ENCODE measurements at places on chromosomes 3 and 15.

DNA sequence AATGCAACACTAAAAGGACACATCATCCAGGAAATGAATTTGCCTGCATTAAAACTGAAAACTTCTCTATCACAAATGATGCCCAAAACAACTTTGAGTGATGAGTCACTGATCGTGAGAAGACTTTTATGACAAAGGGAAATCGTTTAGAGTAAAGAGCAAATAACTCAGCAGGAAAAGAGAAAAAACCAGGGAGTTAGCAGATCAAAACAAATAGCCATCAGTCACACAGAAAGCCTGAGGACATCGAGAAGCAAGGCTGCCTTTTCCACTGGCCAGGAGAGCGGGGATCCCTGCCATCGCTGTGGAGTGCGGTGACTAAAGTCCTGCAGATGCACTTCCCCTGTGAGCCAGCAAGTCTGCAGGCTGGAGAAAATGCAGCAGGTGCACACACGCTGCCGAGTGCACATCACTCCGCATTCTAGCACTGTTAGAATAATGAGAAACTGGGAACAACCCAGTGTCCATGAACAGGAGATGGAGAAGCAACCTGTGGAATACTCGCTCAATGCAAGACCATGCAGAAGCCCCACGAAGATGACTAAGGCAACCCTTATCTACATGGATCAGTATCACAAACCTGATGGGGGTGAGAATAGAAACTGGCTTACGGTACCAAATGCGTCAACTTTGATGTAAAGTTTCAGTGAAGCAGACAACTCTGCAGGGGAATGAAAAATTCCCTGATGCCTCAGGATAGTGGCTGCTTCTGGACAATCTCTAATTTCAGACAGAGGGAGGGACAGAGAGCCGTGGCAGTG, 86.4 kb downstream of the NSMCE3 start:
- DNase-seq = peak; percentile 28

DNA sequence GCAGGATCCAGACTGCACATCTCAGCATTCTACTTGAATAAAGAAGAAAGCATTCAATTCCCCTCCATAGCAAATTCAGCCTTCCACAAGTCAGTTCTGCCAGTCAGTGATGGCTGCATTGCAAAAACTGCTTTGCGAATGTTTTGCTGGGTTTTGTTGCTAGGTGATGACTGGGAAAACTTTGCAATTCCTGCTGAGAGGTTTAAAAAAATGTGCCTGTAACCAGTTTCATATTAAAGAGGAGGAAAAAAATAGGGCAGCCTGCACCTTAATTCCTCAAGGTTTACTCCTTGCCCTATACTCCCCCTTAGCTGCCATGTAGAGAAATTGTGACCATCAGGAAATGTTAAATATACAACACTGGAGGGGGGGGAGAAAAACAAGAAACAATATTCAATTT, 225.6 kb upstream of the ATP11B start:
- DNase-seq = no peak

DNA sequence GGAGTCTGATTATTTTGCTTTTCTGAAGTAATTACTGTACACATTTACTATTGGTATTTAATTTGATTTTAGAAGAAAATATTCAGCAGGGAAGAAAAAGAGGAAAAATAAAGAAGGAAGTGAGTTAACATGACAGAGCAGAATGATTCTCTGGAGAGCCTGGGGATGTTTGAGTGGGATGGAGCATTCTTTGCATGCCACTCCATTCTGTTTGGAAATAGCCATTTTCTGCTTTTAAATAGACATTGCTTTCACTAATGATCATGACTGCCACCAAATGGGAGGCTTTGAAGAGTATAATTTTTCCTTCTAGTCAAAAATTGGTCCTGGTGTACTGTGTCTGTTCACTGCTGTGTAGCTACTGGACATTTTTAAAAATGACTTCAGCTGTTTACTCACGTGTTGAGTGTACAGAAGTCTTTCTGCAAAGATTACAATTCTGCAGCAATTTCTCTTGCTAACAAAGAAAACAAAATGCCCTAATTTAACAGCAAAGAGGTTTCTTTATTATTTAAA, 196.1 kb downstream of the RYR3 start:
- no peak for DNase-seq

- DNase-seq = no peak
Observed at GRCh38 chr15:97875025-97875512, 85.4 kb upstream of the ARRDC4 start.

GRCh38 chr3:140378571-140379340, 299.1 kb upstream of the TRIM42 start:
- no peak for DNase-seq

DNA sequence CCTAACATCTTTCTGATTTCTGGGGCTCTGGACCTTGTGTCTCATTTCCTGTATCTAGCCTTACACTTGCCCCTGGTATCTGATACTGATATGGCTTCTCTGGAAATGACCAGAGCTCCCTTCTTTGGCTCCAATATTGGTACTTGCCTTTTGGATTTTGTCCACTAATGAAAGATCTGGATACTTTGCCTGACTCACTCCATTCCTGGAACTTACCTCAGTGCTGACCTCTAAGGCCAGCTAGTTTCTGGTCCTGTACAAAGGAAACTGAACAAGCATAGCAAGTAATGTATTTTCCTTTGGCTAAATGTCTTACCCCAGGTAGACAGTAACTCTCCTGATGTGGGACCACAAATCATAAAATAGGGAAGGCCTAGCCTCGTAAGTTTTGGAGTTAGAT, 93.8 kb upstream of the SLC4A7 start:
- no peak for DNase-seq

DNA sequence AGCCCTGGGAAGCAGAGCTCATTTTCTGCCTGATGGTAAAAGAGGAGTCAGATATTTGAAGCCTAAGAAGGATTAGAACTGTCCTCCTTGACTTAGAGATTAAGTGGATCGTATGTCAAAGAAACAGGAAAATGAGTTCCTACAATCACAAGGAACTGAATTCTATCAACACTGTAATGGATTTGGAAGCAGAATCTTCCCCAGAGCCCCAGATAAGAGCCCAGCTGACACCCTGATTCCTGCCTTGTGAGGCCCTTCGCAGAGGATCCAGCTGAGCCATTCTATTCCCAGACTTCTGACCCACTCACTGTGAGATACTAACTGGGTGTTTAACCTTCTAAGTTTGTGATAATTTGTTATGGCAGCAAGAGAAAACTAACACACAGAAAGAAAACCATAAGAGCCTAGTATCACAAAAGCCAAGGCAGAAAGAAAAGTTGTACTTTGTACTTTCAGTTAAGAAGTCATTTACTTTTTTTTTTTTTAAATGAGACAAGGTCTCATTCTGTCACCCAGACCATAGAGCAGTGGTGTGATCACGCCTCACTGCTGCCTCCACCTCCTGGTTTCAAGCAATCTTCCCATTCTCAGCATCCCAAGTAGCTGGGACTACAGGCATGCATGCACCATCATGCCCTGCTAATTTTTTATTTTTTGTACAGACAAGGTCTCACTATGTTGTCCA, 61.1 kb upstream of the ZBTB20 start:
- DNase-seq = no peak

GRCh38 chr3:56467108-56467507, 1.2 kb downstream of the ERC2 start:
- DNase-seq = peak; percentile 65

GRCh38 chr3:839981-840380, 252.8 kb upstream of the CNTN6 start:
- no peak for DNase-seq

DNA sequence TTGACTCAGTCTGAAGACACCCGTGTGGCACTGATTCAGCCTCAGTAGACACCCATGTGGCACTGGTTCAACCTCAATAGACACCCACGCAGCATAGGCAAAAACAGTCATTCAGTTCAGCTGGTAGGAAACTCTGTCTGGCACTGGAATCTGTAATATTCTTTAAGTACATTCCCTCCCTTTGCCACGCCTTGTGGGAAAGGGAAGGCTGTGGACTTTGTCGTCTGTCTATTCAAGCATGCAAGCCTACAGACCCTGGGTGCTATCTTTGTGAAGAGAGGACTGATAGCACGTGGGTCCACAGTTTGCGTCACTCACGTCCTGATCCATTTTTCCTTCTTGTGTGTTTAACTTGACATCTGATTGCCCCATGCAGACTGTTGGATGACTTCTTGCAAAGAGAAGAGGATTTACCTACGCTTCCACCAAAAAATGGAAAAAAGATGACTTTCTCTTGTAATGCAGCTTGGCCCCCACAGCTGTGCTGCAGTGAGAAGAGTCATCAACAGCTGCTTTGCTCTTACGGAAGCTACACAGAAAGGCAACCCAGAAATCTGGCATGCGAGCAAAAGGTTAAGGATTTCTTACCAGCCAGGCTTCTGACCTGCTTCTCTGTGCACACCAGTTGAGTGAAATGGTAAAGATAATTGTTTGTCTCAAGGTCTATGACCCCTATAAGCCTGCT, 278.1 kb downstream of the ULK4 start:
- no peak for DNase-seq

GRCh38 chr3:138459619-138460535, 25.5 kb downstream of the ESYT3 start:
- DNase-seq = no peak

DNA sequence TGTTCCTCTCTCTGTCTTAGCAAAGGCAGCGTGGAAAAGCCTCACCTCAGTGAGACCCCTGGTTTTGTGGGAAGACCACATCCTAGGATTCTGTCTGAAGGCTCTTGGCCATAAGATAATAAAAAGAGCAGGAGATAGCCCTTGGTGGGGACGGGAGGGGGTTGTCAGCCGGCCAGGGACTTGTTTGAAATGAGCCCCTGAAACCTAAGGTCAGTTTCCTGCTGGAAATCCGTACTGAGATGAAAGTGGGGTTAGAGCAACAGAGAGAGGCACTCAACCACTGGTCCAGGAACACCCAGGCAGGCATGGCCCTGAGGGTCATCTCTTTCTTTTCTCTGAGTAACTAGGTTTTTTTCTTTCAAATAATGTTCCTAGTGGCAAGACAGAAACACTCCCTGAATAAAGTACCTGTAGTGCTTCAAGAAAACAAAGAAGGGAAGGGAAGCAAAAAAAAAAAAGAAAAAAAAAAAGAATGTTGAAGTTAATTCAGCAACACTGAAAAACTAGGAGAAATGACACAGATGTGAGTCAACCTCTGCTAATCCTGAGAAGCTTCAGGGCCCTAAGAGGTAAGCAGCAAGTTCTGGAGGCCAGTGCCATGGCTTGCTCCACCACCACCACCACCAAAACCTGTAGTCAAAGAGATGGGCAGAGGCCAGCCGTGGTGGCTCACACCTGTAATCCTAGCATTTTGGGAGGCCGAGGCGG, 3.2 kb downstream of the ITGB5 start:
- no peak for DNase-seq

DNA sequence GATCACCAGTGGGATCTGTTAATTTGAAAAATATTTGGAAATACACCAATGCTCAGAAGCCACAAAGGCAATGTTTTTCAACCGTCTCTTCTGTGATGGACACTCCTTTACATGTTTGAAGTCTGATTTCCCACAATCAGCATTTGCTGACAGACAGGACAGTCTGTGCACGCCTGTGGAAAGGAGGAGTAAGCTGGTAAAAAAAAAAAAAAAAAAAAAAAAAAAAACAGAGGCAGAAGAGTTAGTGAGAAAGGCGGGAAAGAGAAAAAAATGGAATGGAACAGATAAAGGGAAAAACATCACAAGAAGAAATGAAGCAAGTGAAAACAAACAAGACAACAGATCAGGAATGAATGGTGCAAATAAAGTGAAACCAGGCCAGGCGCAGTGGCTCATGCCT, 35.0 kb downstream of the PRTG start:
- DNase-seq = no peak

DNA sequence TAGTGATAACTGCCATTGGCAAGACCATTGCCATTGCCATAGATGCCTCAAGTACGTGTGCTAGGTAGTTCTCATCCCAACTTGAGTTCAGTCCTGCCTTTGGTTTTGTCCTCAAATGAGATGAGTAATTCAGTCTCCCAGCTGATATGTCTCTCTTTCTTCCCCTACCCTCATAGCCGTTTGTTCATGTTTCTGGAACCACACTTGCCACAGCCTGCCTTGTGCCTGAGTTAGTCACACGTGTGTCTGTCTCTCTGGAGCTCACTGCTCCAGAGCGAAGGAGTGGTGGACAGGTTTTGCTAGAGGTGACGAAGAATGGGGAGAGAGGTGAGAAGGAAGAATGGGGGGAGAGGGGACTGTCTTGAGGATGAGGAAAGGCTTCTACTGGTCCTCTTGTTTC, 88.0 kb upstream of the IGF1R start:
- DNase-seq = no peak

Measured in activated T-cell treated with anti-CD3 and anti-CD28 coated beads, Interleukin-2, amount 50 U/mL, for 48 hours (primary cell).